ENCODE measurements at places on chromosomes 6 and 20.

DNA sequence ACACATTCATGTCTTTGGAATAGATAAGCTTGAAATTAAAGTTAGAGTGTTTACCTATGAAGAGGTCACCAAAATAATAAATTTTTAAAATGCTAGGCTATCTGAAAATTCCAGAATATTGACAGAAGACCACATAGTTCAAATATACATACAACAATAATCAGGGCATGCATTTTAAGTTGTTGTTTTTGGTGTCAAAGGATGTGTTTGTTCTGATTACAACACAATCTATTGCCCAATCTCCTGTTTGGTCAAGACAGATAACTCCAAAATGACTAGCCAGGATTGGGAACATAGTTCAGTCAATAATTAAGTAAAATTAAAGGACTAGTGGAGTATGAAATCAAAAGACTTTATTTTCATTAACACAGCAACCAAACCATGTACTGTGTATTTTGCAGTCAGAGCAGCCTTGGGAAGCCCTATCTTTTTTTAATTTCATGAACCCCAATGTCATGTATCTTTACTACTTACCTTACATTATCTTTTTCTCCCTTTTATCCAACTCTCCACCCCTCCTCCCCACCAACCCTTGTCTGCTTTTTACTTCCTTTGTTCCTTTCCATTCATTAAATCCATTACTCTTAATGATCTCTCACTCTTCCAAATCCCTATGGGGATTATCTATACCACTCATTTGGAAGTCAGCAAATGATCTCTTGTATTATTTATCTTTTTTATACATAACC lies 111.2 kb downstream of the CDK19 start:
- no peak for DNase-seq

DNA sequence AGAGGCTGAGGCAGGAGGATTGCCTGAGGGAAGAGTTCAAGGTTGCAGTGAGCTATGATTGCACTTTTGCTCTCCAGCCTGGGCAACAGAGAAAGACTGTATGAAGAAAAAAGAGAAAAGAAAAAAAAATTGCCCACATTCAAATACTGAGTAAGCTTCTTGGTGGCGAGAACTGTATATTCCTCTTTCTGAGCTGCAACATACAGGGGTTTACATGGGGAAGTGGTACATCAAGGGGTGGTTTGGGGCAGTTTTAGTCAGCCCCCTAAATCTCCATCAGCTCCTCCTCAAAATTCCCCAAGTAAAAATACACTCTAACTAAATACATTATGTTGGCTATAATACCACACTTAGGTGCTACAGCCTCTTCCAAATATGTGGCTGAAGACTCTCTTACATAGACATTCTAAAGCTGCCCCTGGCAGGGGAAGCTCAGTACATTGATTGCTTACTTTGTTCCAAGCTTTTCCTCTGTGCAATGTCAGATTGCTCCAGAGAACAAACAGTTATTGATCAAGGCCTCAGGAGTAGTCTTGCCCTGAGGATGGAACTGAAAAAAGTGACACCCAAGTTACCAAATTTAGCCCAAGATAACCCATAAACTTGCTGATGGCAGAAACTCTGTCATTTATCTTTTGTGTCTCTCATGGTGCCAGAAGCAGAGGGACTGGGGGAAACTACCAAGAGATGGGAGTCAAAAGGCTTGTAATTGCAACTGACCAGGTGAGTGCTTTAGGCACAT lies 107.4 kb upstream of the RIPOR2 start:
- no peak for DNase-seq

DNA sequence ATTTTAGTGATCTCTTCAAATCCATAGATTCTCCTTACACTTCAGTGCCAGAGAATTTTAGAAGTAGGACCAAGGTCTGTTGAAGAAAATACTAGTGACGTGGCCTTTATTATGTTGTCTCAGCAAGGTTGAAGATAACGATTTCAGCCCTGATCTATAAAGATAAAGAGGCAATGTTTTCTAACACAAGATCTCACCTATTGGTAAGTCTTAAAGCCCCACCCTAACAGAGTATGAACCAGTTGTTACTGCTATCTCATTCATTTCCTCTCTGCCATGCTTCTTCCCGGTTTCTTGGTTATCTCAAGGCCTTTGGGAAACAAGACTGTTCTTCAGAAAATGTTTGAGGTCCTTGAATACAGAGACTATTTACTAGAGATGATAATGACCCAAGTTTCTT lies 53.1 kb downstream of the KIAA0408 start:
- no peak for DNase-seq

- DNase-seq, result no peak
Observed at GRCh38 chr20:32681175-32682084, 7.7 kb upstream of the C20orf203 start.

DNA sequence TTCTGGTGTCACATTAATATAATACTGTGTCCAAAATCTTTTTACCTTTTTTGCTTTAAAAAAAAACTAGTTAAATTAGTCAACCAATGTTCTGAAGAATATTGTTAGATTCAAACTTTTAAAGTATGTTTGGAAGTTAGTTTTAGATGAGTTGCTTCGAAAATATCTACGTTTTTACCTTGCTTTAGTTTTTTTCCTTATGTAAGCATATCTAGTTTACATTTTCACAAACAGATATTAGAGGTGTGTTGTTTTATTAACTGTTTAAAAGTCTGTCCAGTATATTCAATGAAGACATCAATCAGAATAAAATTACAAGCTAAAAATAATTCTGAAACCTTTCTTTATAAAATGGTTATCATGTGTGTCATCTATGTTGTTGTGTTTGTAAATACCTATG lies 375.0 kb upstream of the BTBD3 start:
- DNase-seq, result no peak

GRCh38 chr20:4787820-4788219 lies 66.1 kb downstream of the PRND start:
- DNase-seq, result no peak

DNA sequence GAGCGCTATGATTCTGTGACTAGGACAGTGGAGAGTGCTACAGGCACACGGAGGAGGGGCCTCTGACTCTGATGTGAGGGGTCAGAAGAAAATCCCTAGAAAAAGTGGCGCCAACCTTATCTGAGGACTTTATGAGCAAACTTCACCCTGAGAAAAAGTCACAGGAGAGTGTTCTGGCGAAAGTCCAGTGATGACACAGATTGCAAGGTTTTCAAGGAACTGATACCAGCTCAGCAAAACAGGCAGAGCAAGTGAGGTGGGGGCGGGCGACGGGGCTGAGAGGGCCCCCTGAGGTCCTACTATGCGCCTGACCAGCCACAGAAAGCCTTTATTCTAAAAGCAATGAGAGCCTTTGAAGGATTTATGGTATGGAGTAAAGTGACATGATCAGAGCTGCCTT lies 73.3 kb downstream of the SLC22A23 start:
- DNase-seq, result no peak

GRCh38 chr6:52215787-52216186 lies 28.5 kb downstream of the IL17F start:
- no peak for DNase-seq

DNA sequence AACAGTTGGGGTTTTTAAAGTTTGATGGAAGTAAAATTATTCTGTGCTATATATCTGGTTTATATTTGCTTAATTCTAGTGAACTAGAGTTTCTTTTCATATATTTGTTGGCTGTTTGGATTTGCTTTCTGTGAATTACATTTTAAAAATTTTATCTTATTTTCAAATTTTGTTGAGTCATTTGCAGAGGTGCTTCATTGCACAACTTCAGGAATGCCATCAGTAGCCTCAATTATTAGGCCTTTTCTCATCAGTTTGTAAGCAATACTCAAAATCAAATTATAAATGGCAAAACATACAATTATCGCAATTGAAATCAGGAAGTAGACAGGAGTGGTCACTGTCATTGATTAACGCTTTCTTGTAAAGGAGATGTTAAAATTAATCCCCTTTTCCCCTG lies 96.9 kb downstream of the UBE3D start:
- no peak for DNase-seq

DNA sequence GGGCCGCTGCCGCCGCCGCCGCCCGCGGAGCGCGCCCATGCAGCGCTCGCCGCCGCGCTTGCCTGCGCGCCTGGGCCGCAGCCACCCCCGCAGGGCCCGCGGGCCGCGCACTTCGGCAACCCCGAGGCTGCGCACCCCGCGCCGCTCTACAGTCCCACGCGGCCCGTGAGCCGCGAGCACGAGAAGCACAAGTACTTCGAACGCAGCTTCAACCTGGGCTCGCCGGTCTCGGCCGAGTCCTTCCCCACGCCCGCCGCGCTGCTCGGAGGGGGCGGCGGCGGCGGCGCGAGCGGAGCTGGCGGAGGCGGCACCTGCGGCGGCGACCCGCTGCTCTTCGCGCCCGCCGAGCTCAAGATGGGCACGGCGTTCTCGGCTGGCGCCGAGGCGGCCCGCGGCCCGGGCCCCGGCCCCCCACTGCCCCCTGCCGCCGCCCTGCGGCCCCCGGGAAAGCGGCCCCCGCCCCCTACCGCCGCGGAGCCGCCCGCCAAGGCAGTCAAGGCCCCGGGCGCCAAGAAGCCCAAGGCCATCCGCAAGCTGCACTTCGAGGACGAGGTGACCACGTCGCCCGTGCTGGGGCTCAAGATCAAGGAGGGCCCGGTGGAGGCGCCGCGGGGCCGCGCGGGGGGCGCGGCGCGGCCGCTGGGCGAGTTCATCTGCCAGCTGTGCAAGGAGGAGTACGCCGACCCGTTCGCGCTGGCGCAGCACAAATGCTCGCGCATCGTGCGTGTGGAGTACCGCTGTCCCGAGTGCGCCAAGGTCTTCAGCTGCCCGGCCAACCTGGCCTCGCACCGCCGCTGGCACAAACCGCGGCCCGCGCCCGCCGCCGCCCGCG lies 730 bp downstream of the INSM1 start:
- no peak for DNase-seq

GRCh38 chr6:168834042-168834587 lies 393.1 kb downstream of the SMOC2 start:
- no peak for DNase-seq

DNA sequence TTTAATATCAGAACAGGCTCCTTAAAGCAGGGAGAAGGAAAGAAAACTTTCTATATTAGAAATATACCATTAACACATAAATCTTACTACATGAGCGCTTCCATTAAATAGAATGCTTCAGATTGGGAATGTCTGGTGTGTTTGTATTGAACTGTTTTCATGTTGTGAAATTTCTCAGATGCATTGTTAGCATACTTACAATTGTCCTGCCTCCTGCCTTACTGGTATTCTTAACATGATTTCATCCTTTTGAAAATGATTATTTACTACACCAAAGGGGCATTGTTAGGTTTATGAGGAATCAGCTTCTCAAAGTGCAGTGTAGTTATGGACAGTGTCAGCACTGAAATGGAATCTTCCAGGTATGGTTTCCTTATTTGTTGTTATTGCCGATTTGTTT lies 145.6 kb downstream of the MTFR2 start:
- no peak for DNase-seq

- no peak for DNase-seq
Observed at GRCh38 chr6:12200015-12200564, 90.1 kb upstream of the EDN1 start.

- no peak for DNase-seq
Observed at GRCh38 chr6:97282238-97282725, 734 bp downstream of the MMS22L start.

DNA sequence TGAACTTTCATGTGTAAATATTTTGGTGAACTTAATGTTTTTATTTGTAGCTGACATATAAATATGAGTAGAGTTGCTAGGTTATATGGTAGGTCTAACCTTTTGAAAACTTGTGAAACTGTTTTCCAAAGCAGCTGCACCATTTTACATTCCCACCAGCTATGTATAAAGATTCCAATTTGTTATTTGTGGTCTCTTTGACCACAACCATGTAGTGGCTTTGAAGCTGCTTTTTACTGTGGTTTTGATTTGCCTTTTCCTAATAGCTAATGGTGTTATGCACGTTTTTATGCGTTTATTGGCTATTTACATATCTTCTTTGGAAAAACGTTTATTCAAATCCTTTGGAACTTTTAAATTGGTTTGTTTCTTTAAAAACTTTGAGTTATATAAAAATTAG lies 10.3 kb downstream of the CST3 start:
- DNase-seq, result no peak

DNA sequence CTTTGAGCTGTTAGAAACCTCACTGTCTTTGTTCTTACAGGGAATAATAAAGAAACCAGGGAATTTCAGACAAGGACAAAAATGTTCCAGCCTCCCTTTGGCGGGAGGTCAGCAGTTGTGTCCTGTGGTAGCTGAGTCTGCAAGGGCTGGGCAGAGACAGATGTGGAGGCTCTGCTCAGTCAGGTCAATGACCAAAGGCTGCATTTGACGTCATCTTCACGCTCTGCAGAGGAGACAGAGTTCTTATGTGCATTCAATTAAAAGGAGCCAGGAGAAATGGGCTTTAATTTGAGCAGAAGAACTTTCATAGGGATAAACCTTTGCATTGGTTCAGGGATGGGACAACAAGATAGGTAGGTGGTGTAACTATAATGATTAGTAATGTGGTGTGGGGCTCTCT lies 45.1 kb upstream of the FOXA2 start:
- DNase-seq, result no peak

DNA sequence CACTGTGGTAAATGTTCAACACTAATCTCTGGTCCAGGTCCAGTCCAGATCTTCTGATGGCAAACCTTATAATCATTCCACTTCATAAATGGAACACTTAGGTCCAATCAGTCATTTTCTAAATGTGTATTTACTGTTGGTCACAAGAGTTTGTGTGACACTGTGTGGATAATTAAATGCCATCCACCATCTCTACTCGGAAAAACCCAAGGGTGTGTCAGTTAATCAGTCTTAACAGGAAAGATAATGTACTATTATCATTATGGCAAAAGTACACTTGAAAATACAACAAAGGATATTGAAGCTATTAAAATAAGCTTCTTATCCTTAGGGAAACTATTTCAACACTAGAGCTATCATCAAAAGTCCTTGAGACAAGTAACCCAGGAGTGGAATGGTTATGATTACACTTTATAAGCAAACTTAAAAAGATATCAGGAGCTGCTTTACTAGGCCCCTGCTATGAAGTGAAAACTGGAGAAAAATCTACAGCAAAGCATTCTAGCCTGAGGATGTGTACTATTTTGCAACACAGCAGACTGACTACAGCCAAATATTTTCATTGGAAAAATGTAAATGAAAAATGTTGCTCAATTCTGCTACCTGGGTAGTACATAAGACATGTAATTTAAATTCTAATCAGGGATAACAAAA lies 227.9 kb downstream of the LAMA2 start:
- DNase-seq, result no peak

DNA sequence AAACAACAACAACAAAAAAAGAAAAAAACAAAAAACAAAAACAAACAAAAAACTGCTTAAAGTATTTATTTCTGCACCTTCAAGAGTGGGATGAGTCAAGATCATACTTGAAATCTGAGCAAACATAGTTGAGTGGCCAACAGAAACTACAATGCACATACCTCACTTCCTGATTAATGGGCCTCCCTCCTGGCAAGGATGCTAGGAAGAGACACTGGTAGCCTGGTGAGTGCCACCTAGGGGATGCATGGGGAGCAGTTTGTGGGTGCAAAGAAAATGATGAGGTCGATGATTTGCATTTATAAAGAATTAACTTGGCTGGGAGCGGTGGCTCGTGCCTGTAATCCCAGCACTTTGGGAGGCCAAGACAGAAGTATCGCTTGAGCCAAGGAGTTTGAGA lies 808.1 kb downstream of the MAFB start:
- no peak for DNase-seq
